ENCODE measurements at places on chromosomes 1 and 21.

- DNase-seq = no peak
Observed at GRCh38 chr1:21517161-21517589, 8.0 kb downstream of the ALPL start.

DNA sequence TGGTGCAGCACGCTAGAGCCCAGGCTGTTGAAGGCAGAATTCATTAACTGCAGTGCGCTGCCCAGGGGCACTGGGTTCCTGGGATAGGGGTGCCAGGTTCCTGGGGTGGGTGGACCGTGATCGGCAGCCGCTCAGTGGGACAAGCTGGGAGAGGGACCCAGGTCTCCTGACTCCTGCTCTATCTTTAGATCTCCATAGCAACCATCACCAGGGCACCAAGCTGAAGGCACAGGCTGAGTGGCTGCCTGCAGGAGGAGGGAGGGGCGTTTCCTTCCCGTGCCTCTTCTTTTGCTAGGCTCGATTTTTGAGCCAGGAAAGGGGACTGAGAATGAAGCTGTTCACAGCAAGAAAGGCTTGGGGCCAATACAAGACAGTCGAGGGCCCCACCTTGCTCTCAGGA lies 20.9 kb upstream of the CDCP2 start:
- no peak for DNase-seq

- DNase-seq = no peak
Observed at GRCh38 chr1:18537386-18538306, 56.9 kb downstream of the KLHDC7A start.

GRCh38 chr1:58857680-58858673 lies 74.1 kb upstream of the JUN start:
- peak; percentile 9 for DNase-seq

- no peak for DNase-seq
Observed at GRCh38 chr1:243950166-243950565, 100.1 kb upstream of the AKT3 start.

DNA sequence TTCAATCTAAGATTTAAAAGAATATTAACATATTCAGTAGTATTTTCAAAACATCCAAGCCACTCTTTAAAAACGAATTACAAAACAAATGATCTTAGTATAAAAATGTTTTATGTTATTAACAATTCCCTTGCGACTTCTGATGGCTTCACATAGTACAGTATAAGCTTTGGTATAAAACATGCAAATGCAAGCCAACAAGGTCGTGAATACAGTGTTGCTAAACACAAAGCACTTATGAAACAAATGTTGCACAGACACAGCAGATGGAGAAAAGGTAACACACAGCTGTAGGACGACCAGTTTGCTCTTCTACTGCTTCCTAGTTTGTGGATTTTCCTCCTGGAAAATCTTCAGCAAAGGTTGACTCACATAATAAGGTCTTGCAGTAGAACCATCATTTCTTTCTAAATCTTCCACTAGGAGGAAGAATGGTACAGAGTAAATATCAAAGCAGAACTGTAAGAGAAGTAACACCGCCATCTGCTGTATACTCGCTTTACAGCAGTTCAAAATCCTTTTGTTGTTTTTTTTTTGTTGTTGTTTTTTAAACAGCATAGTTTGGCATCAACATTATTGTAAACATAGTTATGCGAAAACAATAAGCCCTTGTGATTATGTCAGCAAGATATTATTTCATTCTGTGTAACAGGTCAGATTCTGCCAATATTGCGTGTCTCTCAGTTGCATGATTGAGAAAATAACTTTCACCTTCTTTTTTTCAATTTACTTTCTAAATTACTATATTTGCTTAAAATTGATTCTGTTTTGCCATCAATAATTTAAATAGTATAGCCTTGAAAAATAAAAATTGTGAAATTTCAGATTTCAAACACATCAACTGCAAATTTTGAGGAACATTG lies 69.5 kb downstream of the LHX8 start:
- no peak for DNase-seq

GRCh38 chr1:182795563-182796228 lies 6.1 kb downstream of the NPL start:
- no peak for DNase-seq

DNA sequence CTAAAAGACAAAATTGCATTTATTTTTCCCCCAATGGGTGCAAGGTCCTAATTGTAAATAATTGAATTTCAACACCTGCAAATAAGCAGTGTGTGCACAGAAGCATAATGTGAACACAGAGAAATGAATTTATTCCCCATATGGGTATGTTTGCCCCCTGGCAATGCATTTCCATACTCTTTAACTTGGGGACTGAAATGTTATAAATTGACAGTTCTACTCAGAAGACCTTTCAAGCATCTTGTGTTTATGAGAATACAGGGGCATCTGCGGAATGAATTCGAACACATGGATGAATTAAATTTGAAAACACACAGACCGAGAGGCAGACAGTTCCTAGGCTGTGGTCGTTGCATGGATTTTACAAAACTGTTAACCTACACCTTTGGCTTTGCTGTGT lies 3.5 kb downstream of the PBX1 start:
- no peak for DNase-seq

- DNase-seq = no peak
Observed at GRCh38 chr1:155856257-155856974, 598 bp downstream of the GON4L start.

- DNase-seq = no peak
Observed at GRCh38 chr1:105072850-105073249, 1323.2 kb downstream of the AMY1C start.

DNA sequence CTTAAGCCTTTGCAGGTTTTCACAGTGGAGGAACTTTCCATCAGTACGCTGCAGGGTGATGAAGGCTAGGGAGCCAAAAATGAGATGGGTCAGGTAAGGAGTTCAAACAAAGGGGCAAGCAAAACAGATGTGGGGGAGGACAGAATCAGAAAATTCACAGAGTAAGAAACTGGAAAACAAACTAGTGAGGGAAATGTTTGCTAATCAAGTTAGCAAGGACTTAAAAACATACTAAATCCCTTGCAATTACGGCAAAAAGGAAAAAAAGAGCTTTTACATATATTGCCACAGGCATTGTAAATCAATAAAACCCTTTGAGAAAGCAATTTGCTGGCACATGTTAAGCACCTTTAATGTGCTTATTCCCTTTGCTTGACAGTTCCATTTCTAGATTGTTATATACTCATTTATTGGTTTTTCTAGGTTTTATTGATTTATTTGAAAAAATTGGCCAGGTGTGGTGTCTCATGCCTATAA lies 45.8 kb upstream of the SERBP1 start:
- DNase-seq = no peak

DNA sequence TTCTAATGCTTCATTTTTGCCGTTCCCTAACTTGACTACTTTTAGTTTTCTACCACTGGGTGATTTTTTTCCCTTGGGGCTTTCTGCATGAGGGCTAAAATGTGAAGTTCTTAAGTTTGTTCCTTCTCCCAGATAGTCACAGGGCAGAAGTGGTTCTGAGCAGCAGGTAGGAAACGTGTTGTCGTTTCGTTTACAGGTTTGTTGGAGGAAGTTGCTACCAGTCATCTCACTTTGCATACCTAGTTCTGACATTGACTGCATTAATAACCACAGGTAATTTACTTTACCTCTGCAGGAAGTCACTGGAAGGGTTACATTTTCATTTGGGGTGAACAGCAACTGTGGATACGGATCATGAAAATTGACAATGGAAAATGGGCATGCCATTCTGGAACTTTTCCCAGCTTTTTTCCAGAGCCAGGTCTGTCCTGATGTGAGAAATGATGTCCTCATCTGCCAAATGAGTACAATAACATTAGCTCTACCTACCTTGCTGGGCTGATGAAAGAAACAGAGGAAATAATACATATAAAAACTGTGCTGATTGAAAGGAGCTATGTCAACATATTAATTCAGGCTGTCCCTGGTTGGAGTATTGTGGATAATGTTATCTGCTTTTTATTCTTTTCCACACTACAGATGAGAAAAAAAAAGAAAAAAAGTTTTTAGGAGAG lies 94.2 kb downstream of the DISC1 start:
- DNase-seq = no peak

DNA sequence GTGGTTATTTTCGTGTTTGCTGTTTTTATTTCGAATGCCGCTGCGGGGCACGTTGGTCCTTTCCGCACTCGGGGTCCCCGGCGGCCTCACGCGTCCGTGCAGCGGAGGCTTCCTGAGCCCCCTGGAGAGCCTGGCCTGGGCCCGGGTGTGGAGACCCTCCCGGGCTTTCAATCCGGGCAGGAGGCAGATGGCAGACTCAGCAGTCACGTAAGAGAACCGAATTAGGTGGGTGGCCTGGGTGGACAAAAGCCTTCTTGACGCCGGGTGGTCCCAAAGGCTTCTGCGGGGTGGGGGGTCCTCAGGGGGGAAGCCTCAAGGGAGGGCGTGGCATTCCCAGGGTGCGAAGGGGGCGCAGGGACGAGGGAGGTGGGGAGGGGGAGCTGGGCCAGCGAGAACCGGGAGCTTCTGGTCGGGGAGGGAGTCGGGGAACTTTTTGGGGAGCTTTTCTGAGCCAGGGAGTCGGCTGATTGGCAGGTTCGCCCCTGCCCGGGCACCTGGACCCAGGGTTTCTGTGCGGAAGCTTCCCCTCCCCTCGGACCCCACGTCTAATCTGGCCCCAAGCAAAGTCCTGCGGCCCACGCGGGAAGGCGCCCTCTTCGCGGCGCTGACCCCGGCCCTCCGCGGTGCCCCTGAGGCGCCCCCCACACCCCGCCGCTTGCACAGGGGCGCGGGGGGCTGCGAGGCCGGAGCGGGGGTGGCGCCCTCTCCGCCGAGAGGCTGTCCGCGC lies 1.3 kb upstream of the HES4 start:
- no peak for DNase-seq

GRCh38 chr1:1305300-1306069 lies 2.2 kb downstream of the ACAP3 start:
- peak; percentile 75 for DNase-seq

DNA sequence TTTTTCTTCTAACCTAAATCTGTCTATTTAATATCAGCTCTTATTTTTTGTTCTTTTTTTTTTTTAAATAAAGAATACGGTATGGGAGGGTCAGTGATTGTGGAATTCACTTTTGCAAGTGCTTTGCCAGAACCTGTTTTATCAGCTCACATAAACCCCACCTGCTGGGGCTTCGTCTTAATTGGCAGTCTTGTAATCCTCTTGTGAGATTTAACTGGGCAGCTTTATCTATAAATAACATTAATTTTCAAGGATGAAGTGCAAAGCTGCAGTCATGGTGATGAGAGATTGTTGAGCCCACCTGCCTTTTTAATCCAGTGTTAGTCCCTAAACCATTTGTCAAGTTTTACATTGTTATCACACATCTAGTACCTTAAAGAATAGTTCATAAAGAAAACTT lies 18.2 kb upstream of the PDC start:
- DNase-seq = no peak

GRCh38 chr1:171179318-171180227 lies 5.5 kb upstream of the FMO2 start:
- no peak for DNase-seq

DNA sequence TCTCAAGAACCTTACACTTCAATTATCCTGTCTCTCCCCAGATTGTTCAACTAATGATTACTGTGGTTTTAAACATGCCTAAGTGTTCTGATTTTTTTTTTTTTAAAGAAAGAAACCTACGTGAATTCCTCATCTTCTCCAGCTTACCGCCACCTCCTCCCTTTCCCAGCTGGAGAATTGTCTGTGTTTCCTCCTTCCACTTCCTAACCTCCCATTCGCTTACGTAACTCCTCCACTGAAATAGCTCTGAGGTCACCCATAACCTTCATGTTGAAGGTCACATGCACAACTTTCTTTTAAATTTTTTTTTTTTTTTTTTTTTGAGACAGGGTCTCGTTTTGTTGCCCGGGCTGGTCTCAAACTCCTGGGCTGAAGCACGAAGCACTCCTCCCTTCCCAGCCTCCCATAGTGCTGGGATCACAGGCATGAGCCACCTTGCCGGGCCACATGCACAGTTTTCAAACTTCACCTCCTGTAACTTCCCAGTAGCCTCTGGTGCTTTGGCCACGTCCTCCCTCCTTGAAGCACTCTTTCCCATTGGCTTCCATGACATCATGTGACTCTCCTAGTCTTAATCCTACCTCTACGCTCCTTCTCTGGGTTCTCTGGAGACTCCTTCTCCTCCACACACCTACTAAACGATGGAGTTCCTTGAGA lies 9.8 kb upstream of the CAPZB start:
- no peak for DNase-seq

- DNase-seq = no peak
Observed at GRCh38 chr1:150138044-150138443, 11.7 kb upstream of the PLEKHO1 start.
